ENCODE measurements at places on chromosomes 4 and X.

DNA sequence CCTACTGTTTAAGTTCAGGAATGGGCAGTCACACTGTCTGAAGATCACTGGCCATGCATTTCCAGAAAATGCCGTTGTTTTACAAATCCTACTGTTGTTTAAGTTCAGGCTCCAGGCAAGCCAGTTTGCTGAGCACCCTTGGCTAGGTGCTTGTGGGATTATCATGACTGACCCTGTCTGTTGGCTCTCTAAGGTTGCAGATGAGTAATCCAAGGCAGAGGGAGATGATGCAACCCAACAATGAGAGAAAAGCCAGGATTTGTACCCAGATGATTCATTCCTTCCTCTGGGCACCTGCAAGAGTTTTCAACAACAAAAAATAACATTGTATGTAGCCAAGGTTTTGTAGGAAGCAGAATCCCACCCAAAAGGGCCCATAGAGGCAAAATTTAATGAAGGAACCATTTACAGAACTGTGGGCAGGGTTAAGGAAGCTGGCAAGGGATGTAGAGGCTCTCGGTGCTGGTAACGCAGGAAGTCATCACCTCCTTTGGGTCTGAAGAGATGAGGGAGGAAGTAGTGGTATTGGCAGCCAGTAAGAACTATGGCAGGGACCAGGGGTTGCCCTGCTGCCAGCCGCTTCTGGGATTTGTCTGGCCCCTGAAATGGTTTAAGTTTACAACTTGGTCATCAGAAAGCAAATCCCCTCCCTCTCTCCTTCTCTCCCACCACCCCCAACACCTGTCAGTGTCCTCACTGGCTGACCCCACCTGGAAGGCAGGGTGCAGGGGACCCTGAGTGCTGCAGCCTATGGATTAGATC is 54.8 kb downstream of the MSX1 start:
- no peak for DNase-seq

GRCh38 chr4:152646221-152646620 is 33.6 kb downstream of the TMEM154 start:
- no peak for DNase-seq

GRCh38 chrX:102339312-102340298 is 92.6 kb downstream of the NXF2 start:
- no peak for DNase-seq

DNA sequence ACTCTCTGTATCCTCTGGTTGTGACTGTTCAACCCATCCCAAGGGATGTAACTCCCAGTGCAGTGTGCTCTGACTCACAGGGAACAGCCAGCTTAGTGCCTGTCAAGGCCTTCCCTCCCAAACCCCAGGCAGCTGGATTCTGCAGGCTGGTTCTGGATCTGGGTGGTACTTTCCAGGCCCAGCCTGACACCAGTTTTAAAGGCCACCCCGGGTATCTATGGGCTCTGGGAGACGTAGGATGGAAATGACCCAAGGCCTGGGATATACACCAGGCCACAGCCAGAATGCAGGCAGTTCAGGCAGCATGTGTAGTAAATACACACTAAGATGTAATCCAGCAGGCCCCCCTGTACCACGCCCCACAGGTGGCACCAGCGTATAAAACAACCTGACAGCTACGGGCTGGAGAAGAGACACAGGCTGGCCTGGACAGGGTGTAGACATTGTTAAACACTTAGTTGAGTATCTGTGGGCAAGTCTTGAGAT is 64.2 kb downstream of the SPINK2 start:
- peak; percentile 26 for DNase-seq

DNA sequence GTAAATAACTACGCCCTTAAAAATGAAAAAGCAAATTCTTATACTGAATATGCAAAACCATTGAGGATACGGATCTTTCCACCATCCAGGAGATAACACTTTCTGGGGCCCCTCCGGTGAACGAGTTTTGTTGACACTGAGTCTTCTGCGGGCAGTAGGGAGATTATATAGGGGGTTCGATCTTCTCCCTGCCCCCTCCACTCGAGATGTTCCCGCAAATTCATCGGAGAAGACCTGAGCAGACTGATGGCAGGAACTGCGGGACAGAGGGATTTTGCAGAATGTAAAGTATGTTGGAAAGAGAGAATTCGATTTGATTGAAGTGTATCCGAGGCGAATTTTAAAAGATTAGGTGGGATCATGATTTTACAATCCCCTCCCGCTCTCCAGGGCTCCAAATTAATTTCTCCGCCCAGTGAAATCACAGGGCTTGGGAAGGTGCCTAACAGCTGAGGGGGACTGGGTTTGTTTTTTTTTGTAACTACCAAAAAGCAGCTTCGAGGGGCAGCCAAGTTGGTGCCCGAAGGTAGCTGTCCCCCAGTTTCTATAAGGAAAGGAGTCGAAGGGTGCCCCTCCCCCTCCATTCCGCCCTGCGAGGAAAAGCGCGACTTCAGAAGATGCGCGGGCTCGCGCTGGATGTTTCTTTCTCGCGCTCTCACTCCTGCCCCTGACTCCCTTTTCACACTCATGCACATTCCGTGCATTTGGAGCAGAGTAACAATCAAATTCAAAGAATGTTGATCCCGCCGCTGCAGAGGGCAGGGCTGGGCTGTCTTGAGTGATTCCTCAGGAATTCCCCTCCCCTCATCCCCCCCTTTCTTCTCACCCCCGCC is 1.2 kb downstream of the TMEM255A start:
- no peak for DNase-seq

DNA sequence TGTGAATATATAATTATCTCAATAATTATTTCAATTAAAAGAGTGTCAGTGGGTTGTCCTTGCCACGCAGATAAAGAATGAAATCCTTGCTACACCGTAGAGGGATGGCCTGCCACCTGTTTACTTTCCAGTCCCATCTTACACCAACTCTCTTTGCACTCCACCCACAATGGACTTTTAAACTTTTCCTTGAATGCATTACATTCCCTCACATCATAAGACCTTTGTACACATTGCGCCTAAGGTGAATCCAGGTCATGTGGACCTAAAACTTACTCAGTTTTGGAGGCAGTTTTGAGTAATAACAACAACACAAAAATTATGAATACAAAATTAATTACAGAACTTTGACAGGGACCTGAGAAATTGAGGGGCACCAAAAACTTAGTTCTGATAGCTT is 78.7 kb upstream of the PDE5A start:
- DNase-seq = no peak

GRCh38 chr4:128525387-128525786 is 237.8 kb upstream of the PGRMC2 start:
- no peak for DNase-seq

DNA sequence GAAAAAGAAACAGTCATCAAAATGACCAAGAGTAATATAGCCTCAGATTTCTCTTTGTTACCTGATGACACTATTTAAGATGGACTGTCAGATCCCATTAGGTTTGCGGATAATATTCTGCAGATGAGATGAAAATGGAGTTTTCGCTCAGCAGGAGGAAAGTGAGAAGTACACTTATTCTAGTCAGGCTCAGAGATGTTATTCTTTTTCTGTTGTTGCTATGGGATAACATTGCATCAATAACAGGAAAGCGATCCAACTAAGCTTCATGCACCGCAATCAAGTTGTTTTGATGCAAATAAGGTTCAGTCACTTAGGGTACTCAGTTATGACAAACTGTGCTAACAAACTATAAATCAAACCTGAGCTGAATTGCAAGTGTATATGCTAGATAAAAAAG is 415.0 kb downstream of the CCSER1 start:
- no peak for DNase-seq

DNA sequence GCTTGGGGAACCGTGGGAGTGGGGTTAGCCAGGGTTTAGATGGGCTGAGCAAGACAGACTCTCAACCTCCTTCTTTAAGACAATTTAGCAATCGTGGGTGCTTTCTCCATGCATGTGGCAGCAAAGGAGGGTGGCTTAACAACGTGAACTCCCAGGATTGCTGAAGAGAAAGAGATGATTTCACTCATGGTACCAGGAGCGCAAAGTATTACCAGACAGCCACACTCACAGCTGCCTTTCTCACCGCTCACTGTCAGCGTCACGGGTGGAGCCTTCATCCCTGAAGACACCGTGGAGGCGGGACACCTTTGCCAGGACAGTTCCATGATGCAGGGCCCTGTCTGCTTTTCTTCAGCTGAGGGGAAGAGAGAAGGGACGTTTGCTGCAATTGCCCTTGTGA is 212.5 kb upstream of the PSAPL1 start:
- no peak for DNase-seq

- DNase-seq = peak; percentile 73
Observed at GRCh38 chr4:186058253-186058979, 10.5 kb upstream of the TLR3 start.

GRCh38 chr4:96016634-96017299 is 176.9 kb downstream of the PDHA2 start:
- DNase-seq = peak; percentile 6
